ENCODE measurements at places on chromosomes 4 and X.

DNA sequence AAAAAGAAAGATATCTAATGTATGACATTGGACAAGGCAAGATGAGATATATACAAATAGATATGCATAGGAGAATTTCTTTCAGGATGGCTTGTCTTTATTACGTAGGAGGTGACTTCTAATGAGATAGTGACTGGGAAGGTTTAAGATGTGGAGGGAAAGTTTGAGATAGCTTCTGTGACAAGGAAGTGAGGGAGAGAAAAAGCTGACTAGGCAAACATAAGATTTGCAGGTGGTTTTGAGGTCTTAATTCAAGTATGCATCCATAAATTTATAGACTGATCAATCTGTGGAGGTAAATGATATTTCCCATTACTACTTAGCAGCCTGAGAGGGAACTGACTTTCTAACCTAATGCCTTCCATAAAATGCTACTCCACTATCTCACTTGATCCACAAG, 29.0 kb upstream of the MAGEB18 start:
- no peak for DNase-seq

DNA sequence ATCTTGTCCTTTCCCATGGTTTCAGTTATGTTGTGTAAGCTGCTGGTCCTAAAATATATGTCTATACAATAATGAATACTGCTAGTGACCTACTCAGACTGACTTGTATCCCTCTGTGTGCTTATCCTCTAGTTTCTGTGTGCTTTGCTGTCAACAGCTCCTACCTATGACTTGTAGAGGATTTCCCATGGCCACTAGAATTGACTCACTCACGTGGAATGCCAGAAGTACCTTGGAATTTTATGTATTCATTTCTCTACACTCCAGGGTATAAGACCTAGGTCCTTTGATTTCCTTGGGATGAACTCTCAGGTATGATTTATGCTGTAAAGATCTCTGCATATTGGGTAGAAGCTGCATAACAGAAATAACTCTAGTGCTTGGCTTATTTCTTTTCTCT, 279.9 kb upstream of the SLIT2 start:
- no peak for DNase-seq

GRCh38 chr4:169241464-169241863, 29.3 kb downstream of the SH3RF1 start:
- no peak for DNase-seq

DNA sequence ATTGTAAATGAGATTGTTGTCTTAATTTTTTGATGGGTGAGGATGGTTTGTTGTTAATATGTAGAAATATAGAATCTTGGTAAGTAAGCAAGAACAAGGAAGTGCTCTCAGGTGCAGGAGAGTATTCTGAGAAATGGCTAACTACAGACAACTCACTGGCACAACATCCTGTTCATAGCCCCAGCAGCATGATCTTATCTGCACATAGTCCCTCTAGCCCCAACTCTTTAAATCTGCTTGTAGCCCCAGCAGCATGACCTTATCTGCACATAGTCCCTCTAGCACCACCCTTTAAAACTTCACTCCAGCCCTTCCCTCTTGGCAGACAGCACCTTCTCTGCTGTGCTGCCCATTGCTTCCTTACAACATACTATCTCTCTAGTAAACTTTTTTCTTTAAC, 1957.1 kb upstream of the ADGRL3 start:
- no peak for DNase-seq

- no peak for DNase-seq
Observed at GRCh38 chr4:146179784-146180370, 4.4 kb downstream of the LSM6 start.

GRCh38 chr4:186161138-186161537, 30.2 kb upstream of the CYP4V2 start:
- no peak for DNase-seq

DNA sequence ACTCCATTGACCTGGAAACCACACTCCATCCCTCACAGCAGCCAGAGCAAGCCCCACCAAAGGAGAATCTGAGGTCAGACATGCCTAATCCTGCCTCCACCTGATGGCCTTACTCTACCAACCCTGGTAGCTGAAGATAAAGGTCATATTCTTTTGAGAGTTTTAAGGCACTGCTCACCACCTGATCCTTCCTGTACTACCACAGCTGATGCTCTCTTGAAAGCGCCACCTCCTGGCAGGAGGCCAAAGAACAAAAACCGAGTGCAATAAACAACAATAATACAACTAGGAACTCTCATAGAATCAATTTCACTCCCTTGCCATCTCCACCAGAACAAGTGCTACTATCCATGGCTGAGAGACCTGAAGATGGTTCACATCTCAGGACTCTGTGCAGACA, 301.6 kb downstream of the NAF1 start:
- DNase-seq = no peak

GRCh38 chr4:143025081-143025704, 159.5 kb upstream of the USP38 start:
- peak; percentile 1 for DNase-seq

GRCh38 chrX:15903186-15903681, 48.6 kb upstream of the AP1S2 start:
- DNase-seq = no peak

- DNase-seq = no peak
Observed at GRCh38 chrX:105167233-105167632, 53.3 kb downstream of the TEX13A start.

GRCh38 chr4:158170691-158171561, 1.9 kb downstream of the GASK1B start:
- no peak for DNase-seq

GRCh38 chrX:22063284-22063683, 31.2 kb downstream of the PHEX start:
- DNase-seq = no peak

DNA sequence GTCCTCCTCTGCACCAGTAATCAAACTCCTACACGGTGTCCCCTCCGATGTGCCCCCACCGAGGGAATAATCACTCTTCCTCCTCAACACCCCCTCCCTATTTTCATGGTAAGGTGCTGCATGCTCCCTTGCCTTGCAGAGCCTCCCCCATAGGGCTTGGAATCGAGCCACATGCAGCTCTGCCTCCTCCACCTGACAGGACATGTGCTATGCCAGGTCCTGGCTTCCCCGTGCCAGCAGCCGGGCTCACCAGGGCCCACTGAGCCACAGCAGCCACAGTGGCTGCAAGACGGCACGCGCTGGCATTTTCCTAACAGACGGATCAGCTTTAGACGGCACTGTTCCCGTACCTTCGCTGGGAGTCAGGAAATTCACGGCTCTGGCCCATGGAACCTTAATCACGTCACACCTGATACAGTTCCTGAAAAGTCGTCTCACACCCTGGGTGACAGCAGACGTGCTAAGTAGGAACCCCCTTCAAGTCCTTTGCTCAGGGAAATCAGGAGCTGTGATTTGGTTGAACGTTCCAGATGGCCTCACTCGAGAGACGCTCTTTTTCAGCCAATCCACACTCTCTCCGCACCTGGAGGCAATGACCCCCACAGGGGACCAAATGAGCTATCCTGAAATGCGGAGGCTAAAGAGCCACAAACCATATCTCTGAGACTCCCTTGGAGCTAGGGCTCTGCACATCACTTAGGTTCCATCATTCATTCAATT, 63.2 kb downstream of the JAKMIP1 start:
- no peak for DNase-seq

GRCh38 chr4:24278693-24279092, 305.7 kb downstream of the DHX15 start:
- DNase-seq = no peak

DNA sequence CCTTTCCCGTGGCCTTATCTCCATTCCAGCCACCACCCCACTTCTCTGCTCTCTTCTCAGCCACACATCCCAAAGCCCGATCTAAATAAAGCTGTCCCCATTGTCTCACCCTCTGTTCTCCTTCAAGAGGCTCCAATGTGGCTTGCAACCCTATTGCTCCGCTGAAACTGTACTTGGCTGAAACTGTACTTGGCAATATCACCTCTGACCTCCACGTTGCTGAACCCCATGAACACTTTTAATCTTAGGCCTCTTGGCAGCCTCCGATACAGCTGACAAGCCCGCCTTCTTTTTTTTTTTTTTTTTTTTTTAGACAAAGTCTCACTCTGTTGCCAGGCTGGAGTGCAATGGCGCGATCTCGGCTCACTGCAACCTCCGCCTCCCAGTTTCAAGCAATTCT, 12.1 kb downstream of the DCTD start:
- no peak for DNase-seq

- DNase-seq = no peak
Observed at GRCh38 chr4:182263562-182263961, 20.4 kb downstream of the TENM3 start.

Measured in spinal cord (tissue), 10 donors.